SK-N-SH (cell line): ENCODE measurements at places on chromosomes 4 and X.

- no peak for DNase-seq
These were observed 12.5 kb downstream of the KLHL15 start for GRCh38 chrX:24014388-24015018.

DNA sequence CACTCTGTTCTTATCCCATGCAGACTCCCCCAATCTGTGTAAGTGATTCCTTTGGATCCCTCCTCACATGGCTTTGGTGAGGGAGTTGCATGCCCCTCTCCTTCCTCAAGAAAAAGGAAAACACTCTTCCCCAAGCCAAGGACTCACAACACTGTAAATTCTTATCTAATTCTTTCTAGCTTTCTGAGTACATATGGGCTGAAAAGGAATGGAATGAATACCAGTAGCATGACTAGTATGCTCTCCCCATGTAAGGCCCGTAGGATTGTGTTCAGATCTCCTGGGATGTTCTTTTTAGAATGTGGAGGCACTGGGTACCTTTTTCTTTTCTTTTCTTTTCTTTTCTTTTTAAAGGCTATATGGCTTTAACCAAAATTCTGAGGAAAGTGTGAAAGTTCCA is 17.0 kb upstream of the MAGED1 start:
- no peak for DNase-seq

DNA sequence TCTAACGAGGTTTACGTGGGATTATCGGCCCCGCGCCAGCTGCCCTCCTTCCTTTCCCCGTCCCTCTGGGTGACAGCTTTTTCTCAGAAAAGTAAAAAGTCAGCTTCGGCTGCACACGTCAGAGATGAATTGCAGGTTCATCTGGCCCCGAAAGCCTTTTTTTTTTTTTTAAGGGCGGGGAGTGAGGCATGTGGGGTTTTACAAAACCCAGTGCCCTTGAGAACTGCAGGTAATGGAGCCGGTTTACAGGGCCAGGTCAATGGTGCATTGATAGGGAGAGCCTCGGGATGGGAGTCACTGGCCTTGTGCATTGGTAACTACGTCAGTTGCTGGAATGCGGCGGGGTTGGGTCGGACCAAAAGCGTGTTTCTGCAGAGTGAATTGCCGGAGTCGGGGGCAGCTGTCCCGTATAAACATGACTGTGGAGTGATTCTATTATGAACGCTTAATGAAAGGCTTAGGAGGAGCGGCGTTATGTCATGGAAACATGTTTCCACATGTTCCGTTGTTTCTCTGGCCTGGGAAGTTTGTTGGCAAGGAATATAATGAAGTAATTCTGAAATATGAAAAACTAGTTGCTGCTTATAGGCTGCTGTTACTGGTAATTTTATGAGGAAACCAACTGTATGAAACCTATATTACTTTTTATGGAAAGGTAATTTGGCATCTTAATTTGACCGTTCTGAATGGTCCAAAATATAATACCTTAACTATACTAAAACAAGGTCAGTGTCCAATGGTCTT is 1.1 kb downstream of the HSPA4L start:
- DNase-seq, result peak; percentile 46

GRCh38 chr4:121829511-121829910 is 5.8 kb upstream of the CCNA2 start:
- DNase-seq, result no peak

DNA sequence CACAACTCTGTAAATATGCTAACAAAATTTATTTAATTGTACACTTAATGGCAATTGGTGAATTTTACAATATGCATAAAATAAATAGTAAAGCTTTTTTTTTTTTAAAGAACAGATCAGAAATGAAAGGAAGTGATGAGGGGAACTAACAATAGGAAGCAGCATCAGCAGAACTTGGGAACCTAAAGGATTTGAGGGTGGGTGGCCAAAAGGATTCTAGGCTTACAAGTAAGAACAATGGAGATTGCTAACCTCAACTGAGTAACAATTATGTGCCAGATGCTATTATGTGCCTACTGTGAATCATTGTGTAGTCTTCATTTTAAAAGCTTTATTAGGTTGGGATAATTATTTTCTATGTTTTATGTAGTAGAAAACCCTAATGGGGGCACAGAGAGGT is 185.2 kb downstream of the LDB2 start:
- no peak for DNase-seq

- DNase-seq, result no peak
These were observed 247.3 kb downstream of the SLC7A11 start for GRCh38 chr4:137994853-137995252.

DNA sequence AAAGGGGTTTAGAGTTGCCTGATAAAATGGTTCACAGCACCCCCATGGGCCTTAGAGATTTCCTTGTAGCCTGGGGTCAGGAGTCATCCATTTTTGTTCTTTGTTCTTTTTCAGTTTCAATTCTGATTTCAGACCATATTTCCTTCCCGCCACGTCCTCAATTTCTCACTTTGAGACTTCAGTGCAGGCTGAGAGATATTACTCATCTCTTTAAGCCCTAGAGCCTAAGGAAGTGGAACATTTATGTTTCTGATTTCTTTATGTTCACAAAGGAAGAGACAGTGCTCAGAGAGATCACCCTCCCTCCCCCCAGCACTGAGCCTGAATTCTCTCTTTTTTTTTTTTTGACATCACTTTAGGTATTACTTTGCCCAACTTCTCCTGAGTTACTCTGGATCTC is 56.3 kb downstream of the MSN start:
- DNase-seq, result no peak

DNA sequence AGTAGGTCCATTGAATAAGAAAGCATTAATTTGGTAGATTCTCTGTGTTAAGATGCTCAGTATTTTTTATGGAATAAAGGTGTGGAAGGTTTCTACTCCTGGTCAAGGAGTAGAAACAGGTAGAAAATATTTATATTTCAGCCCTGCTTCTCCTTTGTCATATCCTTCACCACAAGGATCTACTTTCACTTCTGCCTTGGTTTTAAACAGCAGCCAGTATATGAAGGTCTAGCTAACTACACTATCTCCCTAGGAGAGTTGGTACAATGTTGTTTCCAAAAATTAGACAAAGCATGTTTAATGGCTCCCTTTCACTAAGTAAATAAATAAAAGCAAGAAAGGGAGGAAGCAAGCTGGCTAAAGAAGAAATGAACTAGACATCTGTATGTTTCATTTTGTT is 44.6 kb upstream of the GYPA start:
- DNase-seq, result no peak

GRCh38 chrX:13816643-13817627 is at the start of gene GPM6B:
GPM6B (minus strand) TSS chrX:13817093; CDS start chrX:13816904, 189 bp downstream.
- DNase-seq, result no peak

DNA sequence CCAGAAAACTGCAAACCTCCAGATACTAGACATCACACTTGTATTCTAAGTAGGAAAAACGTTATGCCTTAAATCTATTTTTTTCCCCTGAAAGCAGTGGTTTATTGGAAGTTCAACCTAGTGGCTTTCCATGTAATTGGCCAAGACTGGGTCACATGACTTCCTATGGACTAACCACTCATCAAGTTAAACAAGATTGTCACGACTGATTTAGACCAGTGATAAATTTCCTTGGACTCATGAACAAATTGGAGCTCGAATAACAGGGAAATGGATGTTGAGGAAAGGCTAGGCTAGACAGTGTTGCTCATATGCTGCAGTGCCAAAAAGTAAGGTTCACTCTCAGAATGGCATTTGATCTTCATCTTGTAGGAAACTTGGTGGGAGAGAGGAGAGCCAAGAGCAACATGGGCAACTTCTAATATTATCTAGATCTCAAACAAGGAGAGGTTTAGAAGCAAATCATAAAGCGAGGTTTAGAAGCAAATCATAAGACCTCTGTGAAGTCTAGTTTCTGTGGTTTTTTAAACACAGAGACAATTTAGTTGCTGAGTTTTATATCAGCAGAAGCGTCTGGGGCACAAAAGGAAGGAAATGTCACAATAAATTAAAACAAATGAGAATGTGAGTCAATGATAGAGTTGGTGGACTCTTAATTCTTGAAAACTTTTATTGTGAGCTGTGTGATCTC is 165.6 kb upstream of the BOD1L1 start:
- DNase-seq, result no peak

DNA sequence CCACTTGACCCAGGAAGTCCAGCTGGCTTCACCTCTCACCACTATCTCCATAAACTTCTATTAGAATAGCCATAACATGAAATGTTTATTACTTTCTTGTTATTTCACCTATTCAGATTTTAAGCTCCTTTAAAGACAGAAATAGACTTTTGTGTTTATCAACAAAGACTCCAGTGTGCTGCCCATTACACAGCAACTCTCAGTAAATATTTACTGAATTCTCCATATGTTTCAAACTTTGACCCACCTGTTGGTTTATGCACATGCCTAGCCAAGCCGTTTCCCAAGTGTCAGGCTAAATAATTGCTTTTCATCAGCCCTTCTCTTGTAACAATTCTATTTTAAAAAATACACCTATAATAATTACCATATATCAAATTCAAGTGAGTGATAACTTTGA is 242.9 kb upstream of the NEIL3 start:
- DNase-seq, result no peak

- no peak for DNase-seq
These were observed 272.0 kb downstream of the DTHD1 start for GRCh38 chr4:36553453-36553852.

GRCh38 chr4:1678244-1678643 is 5.9 kb downstream of the FAM53A start:
- no peak for DNase-seq

GRCh38 chr4:68734095-68734494 is 63.6 kb upstream of the UGT2B15 start:
- DNase-seq, result no peak

- no peak for DNase-seq
These were observed 13.2 kb upstream of the SYTL5 start for GRCh38 chrX:37993176-37993575.

GRCh38 chr4:67765401-67765800 is 11.2 kb upstream of the GNRHR start:
- DNase-seq, result no peak

GRCh38 chrX:65607070-65607742 is 60.2 kb upstream of the MSN start:
- no peak for DNase-seq

DNA sequence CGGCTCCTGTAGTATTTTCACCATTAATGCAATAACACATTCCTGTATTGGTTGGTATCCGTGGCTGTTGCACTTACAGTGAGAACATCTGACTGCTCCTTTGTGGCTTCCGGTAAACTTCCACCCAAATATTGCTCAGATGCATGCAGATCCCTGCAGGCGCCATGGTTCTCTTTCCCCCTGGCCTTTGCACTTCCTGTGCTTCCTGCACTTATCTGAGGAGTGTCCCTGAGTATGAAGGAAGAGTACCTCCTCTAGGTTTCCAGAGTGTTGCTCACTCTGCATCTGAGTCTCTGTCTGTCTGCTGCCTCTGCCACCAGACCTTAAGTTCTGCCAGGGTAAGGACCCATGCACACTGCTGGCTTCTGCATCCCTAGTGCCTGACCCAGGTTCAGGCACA is 117.2 kb upstream of the SLC34A2 start:
- DNase-seq, result no peak

- no peak for DNase-seq
These were observed 9.7 kb downstream of the MTHFD2L start for GRCh38 chr4:74167585-74167984.

DNA sequence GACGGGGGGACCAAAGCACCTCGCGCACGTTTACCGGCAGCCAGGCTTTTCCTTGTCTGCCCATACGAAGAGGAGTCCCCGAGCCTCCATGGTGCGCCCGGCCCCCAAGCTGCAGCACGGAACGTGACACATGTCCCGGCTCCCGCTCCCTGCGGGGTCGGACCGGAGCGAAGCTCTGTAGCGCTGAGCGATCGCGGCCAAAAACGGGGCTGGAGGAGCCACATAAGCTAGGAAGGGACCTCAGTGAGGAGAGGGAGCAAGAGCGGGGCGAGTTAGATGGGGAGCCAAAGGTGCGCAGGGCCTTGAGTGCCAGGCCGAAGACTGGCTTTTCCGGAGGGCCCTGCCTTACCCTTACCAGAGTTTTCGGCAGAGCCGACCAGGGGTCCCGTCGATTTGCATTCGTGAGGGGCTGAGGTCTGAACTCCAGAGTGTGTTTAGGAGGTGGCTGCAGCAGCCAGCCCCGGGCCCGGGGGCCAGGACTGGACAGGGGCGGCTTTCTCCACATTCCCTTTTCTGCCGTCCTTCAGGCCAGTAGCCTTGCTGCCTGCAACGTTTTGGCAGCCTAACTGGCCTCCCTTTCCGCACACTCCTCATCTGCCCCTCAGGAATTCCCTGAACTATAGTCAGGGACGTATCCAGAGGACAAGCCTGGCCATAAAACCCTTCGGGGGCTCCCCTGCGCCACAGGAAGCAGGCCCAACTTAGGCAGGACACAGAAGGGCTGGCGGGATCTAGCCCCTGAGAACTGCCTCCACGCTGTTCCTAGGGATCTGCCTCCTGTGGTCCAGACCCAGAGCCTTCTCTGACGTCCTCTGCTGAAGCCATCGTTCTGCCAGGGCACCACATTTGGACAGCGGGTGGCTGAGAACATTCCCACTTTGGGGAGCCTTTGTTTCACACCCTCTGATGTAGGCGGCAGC is 689 bp downstream of the SSR4 start:
- no peak for DNase-seq

- DNase-seq, result peak; percentile 73
These were observed 41.3 kb downstream of the ABLIM2 start for GRCh38 chr4:8117278-8117682.

GRCh38 chrX:100830143-100830542 is 10.0 kb downstream of the CSTF2 start:
- DNase-seq, result no peak

- no peak for DNase-seq
These were observed 2.0 kb downstream of the CHST7 start for GRCh38 chrX:46575586-46575985.

DNA sequence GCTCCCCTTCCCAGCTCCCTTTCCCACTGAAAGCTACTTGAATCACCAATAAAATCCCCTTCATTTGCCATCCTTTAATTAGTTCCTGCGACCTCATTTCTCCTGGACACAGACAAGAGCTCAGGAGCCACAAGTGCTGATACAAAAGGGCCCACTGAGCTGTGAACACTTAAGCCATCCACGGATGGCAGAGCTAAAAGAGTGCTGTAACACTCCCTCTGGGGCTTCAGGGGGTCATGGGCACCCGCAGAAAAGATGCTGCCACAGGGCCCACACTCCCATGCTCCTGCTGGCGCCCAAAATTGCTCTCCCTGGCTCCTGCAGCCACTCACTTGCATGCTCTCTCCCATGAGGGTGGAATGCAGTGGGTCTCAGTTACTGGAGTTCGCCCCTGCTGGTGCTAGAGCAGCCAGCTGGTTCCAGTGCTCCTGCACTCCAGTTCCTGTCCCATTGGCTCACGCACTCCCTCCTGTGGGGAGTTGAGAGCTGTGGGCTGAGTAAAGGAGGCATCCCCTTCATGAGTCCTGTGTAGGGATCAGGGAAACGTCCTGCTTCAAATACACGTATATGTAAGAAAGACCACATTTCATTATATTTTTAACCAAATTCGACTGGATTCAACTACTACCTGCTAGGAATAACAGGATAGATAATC is 1291.0 kb downstream of the ARAP2 start:
- peak; percentile 4 for DNase-seq
